Stimulated activated CD8-positive, alpha-beta memory T cell treated with anti-CD3 and anti-CD28 coated beads, Interleukin-7, amount 100 ng/mL, for 1 hour (primary cell): ENCODE measurements at places on chromosomes 3 and 15.

DNA sequence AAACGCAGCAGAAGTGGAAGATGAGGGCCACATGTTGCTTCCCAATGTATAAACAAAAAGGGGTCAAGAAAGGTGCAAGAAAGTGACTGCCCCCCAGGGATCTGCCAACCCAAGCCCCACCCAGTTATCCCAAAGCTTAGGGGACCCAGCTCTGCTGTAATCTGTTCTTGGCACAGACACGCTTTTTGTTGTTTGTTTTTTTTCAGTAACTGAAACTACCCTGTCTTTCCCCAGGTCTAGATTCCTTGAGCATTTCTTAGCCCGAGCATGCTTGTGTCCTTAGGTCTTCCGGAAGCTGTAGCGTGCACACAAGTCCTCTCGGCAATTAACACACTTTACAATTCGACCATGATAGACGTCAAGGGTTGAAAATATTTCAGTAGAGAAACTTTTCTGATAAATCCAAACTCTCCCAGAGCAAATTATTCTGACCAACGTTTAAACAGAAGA, 8.5 kb upstream of the PPARG start:
- DNase-seq = no peak

DNA sequence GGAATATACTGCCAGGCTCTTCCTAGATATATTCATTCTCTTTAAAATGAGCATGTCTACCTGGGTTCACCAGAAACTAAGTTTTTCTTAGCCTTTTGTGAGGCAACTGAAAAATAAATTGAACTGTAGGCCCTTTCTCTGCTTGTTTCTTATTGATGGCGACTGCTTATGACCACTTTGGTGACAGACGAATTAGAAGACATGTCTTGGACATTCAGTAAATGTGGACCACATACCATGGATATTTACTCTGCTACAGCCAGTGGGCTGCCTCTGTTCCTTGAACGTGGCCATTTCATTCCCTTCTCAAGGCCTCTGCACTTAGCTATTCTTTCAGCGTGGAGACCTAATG, 603 bp upstream of the SELENOK start:
- no peak for DNase-seq

- DNase-seq = no peak
Observed at GRCh38 chr3:170128977-170129431, 52.5 kb downstream of the PHC3 start.

- no peak for DNase-seq
Observed at GRCh38 chr3:34724916-34725499, 914.3 kb upstream of the ARPP21 start.

DNA sequence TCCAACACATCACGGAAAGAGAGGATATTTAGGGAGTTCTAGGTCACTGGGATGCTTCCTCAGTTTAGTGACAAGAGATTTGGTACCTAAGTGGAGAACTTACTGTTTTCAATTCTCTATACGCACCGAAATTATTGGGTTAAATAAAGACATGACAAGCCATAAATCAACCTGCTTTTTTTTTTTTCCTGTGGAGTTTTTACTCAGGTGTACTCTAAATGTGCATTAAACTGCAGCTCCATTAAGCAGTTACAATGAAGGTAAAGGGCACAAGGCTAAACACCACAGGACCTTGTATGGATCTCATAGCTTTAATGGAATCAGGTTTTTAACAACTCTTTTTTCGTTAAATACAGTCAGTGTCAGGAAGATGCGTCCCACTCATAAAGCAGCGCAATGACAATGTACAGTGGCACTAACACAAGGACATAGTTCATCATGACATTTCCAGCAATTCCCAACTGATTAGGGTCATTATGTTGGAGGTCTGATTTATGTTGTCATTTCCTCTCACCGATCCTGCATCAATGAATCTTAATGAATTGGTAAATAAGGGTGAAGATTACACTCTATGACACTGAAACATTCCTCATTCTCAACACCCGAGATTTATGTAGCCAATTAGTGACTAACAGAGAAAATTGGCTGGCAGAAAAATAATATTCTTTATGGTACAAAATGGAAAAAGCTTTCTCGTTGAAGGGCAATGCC, 355.2 kb downstream of the FOXP1 start:
- no peak for DNase-seq

GRCh38 chr3:121481106-121481880, 64.5 kb downstream of the POLQ start:
- no peak for DNase-seq

GRCh38 chr3:109059264-109059663, 58.7 kb downstream of the MORC1 start:
- DNase-seq = no peak

DNA sequence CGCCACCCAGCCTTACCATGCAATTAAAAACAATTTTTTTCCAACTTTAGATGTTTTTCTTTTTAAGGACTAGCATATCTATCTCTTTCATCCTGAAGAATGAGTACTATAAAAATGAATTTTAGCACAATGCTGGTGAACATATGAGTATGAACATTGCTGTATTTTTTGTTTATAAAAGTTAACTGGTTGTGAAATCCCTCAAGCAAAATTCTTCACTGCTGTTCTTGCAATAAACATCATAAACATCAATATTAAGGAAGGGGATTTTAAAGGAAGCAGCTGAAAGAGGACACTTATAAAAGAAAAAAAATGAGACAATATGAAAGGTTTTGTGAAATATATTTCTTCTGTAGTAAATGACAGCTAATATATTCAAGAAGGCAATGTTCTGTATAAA, 3.0 kb downstream of the PLSCR4 start:
- DNase-seq = no peak

DNA sequence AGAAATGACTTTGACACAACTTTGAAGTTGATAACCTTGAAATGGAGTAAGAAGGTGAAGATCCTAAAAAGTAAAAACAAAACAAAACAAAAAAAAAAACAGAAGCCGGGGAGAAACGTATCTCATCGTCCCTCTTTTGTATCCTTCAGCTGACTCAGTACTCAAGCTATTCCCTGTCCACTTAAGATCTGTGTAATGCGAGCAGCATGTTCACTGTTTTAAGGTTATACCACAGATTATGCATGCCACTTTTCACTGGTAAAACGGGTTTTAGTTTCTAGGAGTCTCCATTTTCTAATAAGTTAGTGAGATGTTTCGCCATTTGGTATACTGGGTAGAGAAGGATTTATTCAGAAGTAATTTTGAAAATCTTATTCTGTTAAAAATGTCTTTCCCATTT, 324.3 kb downstream of the FEZF2 start:
- no peak for DNase-seq

DNA sequence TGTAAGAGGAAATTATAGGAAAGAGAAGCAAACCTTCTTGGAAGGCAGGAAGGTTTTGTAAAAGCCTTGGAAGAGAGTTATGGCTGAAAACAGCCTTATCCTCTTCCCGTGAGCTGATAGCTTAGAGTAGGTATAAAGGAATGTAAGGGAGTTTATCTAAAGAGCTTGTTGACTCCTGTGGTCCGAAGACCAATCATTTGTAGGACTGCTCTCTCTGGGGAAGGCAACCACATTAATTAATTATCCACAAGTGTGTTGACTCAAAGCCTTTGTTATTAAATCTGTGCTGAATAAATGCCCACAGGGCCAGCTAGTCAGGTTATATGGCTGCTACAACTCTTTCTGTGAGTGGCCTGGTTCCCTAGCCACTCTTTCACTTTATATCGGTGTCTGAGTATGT, 452.1 kb upstream of the RASGRP1 start:
- no peak for DNase-seq

DNA sequence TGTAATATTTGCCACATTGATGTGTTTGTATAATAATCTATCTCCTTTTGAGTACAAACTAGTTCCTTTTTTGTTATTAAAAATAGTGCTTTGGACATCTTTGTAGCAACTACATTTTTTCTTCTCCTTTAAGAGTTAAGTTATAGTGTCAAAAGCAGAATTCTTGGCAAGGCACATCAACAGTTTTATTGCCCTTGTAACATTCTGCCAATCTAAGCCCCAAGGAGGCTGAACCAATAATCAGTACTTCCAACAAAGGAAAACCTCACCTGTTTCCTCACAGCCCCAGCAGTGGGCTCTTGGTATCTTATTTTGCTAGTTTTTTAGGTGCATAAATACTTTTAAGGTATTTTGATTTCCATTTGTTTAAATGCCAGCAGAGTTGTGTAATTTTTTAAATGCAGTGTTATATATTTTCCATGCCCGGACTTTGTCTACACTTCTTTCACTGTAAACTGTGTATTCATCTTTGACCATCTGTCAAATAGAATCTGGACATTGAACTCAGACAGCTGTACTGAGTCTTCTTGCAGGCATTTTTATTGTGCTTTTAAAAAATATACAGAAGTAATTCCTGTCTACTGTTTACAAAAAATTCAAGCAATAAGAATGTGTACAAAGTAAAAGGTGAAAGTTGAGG, 101.0 kb downstream of the MYLK start:
- no peak for DNase-seq

DNA sequence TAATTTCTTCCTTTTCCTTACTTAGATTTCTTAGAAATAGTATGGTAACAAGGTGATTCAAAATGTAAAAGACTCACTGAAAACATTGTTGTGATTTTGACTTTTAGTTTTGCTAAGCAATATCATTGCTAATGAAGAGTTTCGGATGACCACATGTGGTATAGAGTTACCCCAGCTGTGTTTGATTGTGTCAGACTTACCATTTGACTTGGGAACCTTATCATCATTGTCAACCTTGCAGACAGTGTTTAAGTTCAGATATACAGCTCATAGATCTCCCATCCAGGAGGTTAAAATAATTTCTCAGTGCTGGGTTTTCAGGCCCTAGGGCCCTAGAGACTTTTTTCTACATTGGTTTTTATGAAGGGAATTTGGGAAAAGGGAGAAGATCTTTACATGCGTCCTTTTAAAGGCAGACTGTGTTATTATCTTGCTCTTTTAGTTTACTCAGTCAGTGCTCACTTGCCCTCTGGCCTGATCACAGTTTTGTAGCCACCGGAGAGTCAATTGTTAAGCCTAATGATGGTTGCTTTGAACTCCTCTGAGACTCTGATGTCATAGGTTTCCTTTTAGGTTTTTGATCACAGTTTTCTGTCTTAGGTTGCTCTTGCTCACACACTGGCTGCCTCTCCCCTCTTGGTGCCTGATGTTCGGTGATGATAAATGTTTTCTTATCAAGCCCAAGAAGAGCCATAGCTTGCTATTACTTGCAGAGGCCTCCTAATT, 133.5 kb upstream of the ZPLD1 start:
- DNase-seq = no peak

DNA sequence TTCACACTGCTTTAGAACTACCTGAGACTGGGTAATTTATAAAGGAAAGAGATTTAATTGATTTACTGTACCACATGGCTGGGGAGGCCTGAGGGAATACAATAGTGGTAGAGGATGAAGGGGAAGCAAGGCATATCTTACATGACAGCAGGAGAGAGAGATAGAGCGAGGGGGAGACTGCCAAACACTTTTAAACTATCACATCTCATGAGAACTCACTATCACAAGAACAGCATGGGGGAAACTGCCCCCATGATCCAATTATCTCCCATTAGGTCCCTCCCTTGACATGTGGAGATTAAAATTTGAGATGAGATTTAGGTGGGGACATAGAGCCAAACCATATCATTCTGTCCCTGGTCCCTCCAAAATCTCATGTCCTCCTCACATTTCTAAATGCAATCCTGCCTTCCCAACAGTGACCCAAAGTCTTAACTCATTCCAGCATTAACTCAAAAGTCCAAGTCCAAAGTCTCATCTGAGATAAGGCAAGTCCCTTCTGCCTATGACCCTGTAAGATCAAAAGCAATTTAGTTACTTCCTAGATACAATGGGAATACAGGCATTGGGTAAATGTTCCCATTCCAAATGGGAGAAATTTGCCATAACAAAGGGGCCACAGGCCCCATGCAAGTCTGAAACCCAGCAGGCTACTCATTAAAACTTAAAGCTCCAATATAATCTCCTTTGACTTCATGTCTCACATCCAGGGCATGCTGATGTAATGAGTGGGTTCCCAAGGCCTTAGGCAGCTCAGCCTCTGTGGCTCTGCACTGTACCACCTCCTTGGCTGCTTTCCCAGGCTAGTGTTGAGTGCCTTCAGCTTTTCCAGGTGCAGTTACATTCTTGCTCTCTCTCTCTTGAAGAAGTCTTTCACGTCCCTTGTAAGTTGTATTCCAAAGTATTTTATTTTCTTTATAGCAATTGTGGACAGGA, 481.7 kb upstream of the TGFBR2 start:
- DNase-seq = no peak

- no peak for DNase-seq
Observed at GRCh38 chr3:156434921-156435320, 120.0 kb downstream of the SSR3 start.

DNA sequence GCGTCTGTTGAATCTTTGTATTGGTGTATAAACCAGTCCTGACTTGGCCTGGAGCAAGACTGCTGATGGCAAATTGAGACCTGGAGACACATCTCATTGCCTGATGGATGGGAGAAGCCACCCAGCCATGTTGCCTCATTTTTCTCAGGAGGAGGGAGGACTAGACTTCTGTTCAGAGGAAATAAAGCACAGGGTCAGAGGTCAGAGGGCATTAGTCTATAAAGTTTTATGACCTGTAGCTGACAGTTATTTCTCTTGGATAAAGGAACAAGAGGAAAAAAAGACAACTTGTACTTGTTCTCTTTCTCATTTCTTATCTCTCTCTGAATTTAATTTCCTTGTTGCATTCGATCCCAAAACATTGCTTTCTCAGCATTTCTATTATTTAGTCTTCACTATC, 775.9 kb downstream of the SQOR start:
- no peak for DNase-seq

- no peak for DNase-seq
Observed at GRCh38 chr15:70765504-70766281, 2.3 kb upstream of the UACA start.

- no peak for DNase-seq
Observed at GRCh38 chr15:101090428-101090790, 161.4 kb downstream of the CHSY1 start.

DNA sequence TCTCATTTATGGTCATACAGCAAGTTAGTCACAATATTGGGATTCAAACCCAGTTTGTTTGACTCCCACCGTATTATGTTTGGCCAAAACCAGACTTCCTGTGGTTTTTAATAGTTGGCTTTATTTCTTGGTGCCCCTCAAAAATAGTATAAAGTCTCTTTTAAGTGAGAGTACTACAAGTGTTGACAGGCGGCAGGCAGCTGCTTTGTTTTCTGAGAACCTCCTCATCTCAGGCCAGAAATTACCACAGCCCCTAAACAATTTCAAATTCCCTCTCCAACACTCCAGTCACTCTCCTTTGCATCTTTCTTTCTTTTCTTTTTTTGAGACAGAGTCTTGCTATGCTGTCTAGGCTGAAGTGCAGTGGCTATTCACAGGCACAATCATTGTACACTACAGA, 121.5 kb downstream of the POLR2M start:
- no peak for DNase-seq

GRCh38 chr3:159882790-159883779, 105.5 kb upstream of the IL12A start:
- no peak for DNase-seq
